ENCODE measurements at places on chromosomes 7 and 10. TPM values are rescaled to one million over a fixed set of nuclear protein-coding genes. Genes with fewer than 3 reads are reported as not detected.
A peak's percentile ranks its signal among the peaks of the same experiment; 100 is the strongest.

DNA sequence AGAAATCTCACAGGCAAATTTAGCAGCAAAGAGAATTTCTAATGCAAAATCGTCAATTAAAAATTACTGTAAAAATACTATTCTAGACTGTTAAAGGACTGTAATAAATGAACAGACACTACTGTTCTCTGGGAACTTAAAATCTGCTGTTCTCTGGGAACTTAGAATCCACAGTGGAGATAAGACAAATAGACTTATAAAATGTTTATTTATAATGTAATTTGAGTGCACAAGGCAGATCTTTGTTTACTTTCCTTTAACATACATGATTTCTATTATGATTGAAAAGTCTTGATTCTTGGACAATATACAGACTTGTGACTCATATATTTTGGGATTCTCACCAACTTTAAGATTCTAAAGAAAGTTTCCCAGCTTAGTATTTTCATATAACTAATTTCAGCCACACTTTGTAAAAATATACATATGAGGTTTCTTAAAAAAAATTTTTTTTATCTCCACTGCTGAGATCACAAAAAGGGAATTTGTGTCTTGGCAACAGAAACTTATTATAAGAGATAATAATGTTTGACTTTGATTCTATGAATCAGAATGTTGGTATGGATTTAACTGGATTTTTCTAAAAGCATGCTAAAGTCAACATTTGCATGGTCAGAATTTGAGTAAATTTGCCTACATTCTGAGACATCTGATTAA, 166.3 kb upstream of the RHOBTB1 start:
- no peak for DNase-seq

- peak; percentile 87 for DNase-seq
Observed at GRCh38 chr7:139915864-139916716, 87.0 kb downstream of the TBXAS1 start.

- no peak for DNase-seq
Observed at GRCh38 chr10:7856678-7857077, 38.4 kb downstream of the TAF3 start.

Gene DLX6
- not detected for total RNA-seq

Gene SORCS1
- total RNA-seq = not detected

Measured in activated CD8-positive, alpha-beta memory T cell treated with anti-CD3 and anti-CD28 coated beads, Interleukin-2, amount 10 ng/mL, durations not matched to agents 7 days and 5 days (primary cell).